Foreskin keratinocyte (primary cell): ENCODE measurements at places on chromosomes 16 and 17. TPM values are rescaled to one million over a fixed set of nuclear protein-coding genes. Genes with fewer than 3 reads are reported as not detected.

VWA3A gene
- 0.03 and 0.04 TPM in 2 replicates for total RNA-seq

HOXB4 gene
- total RNA-seq = 0.03 and 0.04 TPM in 2 replicates

CETP gene
- total RNA-seq = not detected in 2 replicates

DHRS7C gene
- not detected in 2 replicates for total RNA-seq
